ENCODE measurements at places on chromosomes 1 and 21. TPM values are rescaled to one million over a fixed set of nuclear protein-coding genes. Genes with fewer than 3 reads are reported as not detected.

GRCh38 chr1:12138196-12139168 lies 28.3 kb upstream of the TNFRSF1B start:
- no peak overlapping the region for H3K4me3 ChIP-seq
- peaks cover 8% of the 10 kb centered on the region for H3K4me1 ChIP-seq
- no peak for DNase-seq
- H3K27ac ChIP-seq, result no peak overlapping the region
- H3K27me3 ChIP-seq, result no peaks in the 10 kb centered on the region

GRCh38 chr1:13956393-13956792 lies 256.4 kb downstream of the PRDM2 start:
- no peak overlapping the region for H3K4me3 ChIP-seq
- H3K27ac ChIP-seq, result no peak overlapping the region
- no peak for DNase-seq

- H3K27me3 ChIP-seq, result no peaks in the 10 kb centered on the region
- no peaks in the 10 kb centered on the region for H3K36me3 ChIP-seq
- peaks cover 4% of the 10 kb centered on the region for H3K4me1 ChIP-seq
- H3K4me3 ChIP-seq, result no peak overlapping the region
These were observed 97.2 kb upstream of the ARTN start for GRCh38 chr1:43836267-43836951.

GRCh38 chr1:109877317-109877771 lies 33.3 kb upstream of the CSF1 start:
- no peaks in the 10 kb centered on the region for H3K27me3 ChIP-seq
- no peak overlapping the region for H3K4me3 ChIP-seq

VTCN1 gene
- total RNA-seq, result not detected

GRCh38 chr1:240734001-240734400 lies 122.0 kb upstream of the GREM2 start:
- DNase-seq, result no peak
- no peak overlapping the region for H3K27ac ChIP-seq
- no peaks in the 10 kb centered on the region for H3K27me3 ChIP-seq
- no peaks in the 10 kb centered on the region for H3K4me1 ChIP-seq

GRCh38 chr1:2597441-2598328 lies 11.1 kb downstream of the PRXL2B start:
- no peak overlapping the region for H3K4me3 ChIP-seq
- no peaks in the 10 kb centered on the region for H3K36me3 ChIP-seq
- no peaks in the 10 kb centered on the region for H3K4me1 ChIP-seq
- DNase-seq, result no peak
- no peak overlapping the region for H3K27ac ChIP-seq
- H3K27me3 ChIP-seq, result no peaks in the 10 kb centered on the region

DNA sequence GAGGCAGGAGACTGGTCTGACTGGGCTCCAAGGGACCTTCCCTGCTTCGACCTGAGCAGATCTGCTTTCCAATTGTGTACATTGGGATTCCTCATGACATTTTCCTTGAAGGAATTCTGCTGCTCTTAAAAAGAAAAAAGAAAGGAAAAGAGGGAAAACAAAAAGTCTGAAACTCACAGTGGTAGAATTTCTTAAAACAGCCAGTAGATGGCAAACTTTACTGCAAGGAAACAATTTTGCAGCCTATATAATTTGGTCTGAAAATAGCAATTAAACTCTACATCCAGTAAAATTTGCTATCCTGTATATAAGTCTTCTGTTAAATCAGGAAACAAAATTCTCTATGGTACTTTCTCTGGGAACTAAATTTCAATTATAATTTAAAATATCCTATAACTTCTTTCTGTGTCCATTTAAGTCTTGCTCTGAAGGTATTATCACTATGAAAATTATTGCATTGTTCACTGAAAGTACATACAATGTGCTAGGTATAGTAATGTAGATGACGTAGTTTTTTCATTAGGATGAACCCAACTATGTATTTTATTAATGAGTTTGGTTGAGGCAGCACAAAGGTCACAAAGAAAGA lies 59.8 kb downstream of the CRB1 start:
- H3K27me3 ChIP-seq, result no peaks in the 10 kb centered on the region
- H3K27ac ChIP-seq, result no peak overlapping the region
- no peaks in the 10 kb centered on the region for H3K36me3 ChIP-seq
- H3K4me1 ChIP-seq, result no peaks in the 10 kb centered on the region
- no peak for DNase-seq

SPATA45 gene
- not detected for total RNA-seq

- H3K4me1 ChIP-seq, result no peaks in the 10 kb centered on the region
- DNase-seq, result no peak
- peaks cover 4% of the 10 kb centered on the region for H3K36me3 ChIP-seq
- H3K27me3 ChIP-seq, result no peaks in the 10 kb centered on the region
These were observed 54.0 kb downstream of the AHDC1 start for GRCh38 chr1:27549807-27550408.

NID1 gene
- 25.5 TPM for total RNA-seq

PRELP gene
- total RNA-seq, result 2.4 TPM

- H3K36me3 ChIP-seq, result no peaks in the 10 kb centered on the region
- no peak for DNase-seq
- no peaks in the 10 kb centered on the region for H3K4me1 ChIP-seq
- no peak overlapping the region for H3K27ac ChIP-seq
These were observed 189.8 kb upstream of the PLXNA2 start for GRCh38 chr1:208433971-208434370.

- H3K4me3 ChIP-seq, result peak overlapping the region; percentile 14
- peaks cover 28% of the 10 kb centered on the region for H3K4me1 ChIP-seq
- H3K27ac ChIP-seq, result peak overlapping the region; percentile 85
- no peaks in the 10 kb centered on the region for H3K36me3 ChIP-seq
- peak; percentile 93 for DNase-seq
These were observed 10.9 kb upstream of the SESN2 start for GRCh38 chr1:28248273-28249012.

- DNase-seq, result no peak
- H3K4me3 ChIP-seq, result no peak overlapping the region
- H3K4me1 ChIP-seq, result no peaks in the 10 kb centered on the region
- H3K27me3 ChIP-seq, result no peaks in the 10 kb centered on the region
- H3K27ac ChIP-seq, result no peak overlapping the region
- no peaks in the 10 kb centered on the region for H3K36me3 ChIP-seq
These were observed 169.2 kb upstream of the IRF2BP2 start for GRCh38 chr1:234779160-234779538.

KCNE2 gene
- total RNA-seq, result 1.1 TPM

DNA sequence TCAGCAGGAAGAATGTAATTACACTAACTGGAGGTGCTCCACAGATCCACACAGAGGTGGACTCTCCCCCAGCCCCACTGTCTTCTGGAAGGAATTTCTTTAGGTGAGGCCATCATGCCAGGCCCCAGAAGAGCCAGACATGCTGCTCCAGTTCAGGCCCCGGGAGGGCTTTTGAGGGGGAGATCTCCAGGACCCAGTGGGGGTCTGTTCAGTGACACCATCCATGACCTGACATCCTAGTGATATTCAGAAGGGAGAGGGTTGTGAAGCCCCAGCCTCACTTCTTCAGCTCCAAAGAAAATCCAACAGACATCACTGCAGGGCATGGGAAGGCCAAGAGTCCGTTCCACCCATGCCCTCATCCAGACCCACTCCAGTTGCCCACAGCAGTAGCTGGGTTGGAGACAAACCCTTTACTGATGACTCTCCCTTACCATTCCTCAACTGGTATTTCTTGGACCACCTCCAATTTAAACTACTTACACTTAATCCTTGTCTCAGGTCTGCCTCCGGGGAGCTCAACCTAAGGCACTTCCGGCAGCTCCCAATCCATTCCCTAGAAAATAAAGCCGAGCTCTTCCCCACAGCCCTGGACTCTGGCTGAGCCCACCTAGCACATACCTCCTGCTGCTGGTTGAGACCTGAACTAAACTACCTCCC lies 39.2 kb downstream of the CSMD2 start:
- no peaks in the 10 kb centered on the region for H3K36me3 ChIP-seq
- H3K4me1 ChIP-seq, result no peaks in the 10 kb centered on the region
- no peak overlapping the region for H3K4me3 ChIP-seq
- H3K27ac ChIP-seq, result no peak overlapping the region
- no peak for DNase-seq

GRCh38 chr1:209618756-209619420 lies 33.3 kb downstream of the LAMB3 start:
- H3K4me1 ChIP-seq, result no peaks in the 10 kb centered on the region
- no peak for DNase-seq
- no peak overlapping the region for H3K27ac ChIP-seq
- H3K27me3 ChIP-seq, result no peaks in the 10 kb centered on the region

RAP1GAP gene
- 36.3 TPM for total RNA-seq

DNA sequence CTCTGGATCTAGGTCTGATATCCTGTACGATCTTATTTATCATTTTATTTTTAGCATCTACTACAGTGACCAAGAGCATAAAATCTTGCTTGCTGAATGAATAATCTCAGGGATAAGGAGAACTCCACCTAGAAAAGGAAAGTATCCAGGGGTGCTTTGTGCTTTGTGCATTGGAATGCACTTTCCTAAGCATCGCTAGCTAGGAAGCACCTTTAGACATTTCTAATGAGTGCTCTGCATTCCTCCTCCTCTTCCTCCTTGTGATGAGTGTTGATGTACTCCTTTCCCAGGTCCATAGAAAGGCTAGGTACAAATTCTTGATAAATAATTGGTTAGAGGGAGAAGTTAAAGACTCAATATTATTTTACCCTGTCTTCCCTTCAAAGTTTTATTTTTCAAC lies 31.4 kb downstream of the TCEANC2 start:
- H3K36me3 ChIP-seq, result no peaks in the 10 kb centered on the region
- no peaks in the 10 kb centered on the region for H3K4me1 ChIP-seq
- no peak overlapping the region for H3K4me3 ChIP-seq
- H3K27me3 ChIP-seq, result no peaks in the 10 kb centered on the region
- no peak overlapping the region for H3K27ac ChIP-seq

DNA sequence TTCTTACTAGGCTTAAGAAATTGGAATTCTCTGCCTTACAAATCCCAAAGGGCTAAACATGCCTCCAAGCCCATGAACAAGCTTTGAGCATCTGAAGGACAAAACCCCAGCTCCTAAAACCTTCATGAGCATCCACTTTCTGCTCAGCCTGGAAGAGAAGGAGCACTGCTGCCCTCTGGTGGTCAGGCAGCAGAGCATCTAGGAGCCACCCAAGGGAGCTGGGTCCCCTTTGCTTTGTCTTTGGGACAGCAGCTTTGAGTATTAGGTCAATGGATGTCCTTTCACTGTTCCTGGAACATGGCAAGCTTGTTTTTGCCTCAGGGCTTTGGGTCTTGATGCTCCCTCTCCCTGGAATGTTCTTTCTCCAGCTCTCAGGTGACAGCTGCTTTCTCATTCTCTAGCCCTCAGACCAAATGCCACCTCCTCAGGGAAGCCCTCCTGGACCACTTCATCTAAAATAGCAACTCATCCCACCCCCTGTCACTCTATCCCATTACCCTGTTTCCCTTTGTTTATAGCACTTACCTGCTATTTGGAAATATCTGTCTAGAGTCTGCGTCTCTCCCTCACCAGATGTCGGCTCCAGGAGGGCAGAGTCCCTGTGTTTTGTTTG lies 25.7 kb downstream of the RAB7B start:
- no peaks in the 10 kb centered on the region for H3K36me3 ChIP-seq
- H3K4me1 ChIP-seq, result no peaks in the 10 kb centered on the region
- H3K4me3 ChIP-seq, result no peak overlapping the region
- no peak overlapping the region for H3K27ac ChIP-seq
- DNase-seq, result peak; percentile 64
- no peaks in the 10 kb centered on the region for H3K27me3 ChIP-seq

CENPL gene
- total RNA-seq, result 5.7 TPM

- no peaks in the 10 kb centered on the region for H3K27me3 ChIP-seq
- H3K4me1 ChIP-seq, result no peaks in the 10 kb centered on the region
- H3K4me3 ChIP-seq, result no peak overlapping the region
- H3K27ac ChIP-seq, result no peak overlapping the region
- DNase-seq, result no peak
These were observed 30.0 kb downstream of the CDK18 start for GRCh38 chr1:205534444-205534985.

DNA sequence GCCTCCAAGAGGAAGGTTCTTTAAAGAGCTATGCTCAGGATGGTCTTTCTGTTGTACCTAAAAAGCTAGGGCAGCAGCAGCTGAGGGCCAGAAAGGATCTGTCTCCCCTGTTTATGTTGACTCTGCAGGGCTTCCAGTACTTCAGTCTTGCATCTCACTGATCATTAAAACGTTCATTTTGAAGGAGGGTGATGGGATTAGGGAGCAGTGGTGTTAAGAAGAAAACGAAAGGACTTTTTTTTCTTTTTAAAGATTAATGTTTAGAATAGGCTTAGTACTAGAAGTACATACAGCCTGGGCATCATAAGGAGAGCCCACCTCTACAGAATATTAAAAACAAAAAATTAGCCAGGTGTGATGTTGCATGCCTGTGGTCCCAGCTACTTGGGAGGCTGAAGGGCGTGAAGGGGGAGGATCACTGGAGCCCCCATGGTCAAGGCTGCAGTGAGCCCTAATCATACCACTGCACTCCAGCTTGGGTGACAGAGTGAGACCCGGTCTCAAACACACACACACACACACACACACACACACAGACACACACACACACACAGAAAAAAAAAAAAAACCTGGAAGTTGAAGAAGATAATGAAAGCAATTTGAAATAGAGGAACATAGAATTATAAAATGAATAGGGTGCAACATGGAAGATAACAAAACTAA lies 2.9 kb downstream of the CR1L start:
- no peak for DNase-seq
- H3K27ac ChIP-seq, result no peak overlapping the region
- no peak overlapping the region for H3K4me3 ChIP-seq
- no peaks in the 10 kb centered on the region for H3K27me3 ChIP-seq
- no peaks in the 10 kb centered on the region for H3K36me3 ChIP-seq

- H3K27me3 ChIP-seq, result no peaks in the 10 kb centered on the region
- no peak for DNase-seq
- no peak overlapping the region for H3K27ac ChIP-seq
These were observed 237.3 kb downstream of the S1PR1 start for GRCh38 chr1:101474039-101474665.

CAMK2N1 gene
- 133 TPM for total RNA-seq

SDC3 gene
- total RNA-seq, result 24.2 TPM

GRCh38 chr1:66248746-66249145 lies 285.2 kb upstream of the SGIP1 start:
- no peak for DNase-seq
- H3K36me3 ChIP-seq, result no peaks in the 10 kb centered on the region
- no peaks in the 10 kb centered on the region for H3K27me3 ChIP-seq
- no peaks in the 10 kb centered on the region for H3K4me1 ChIP-seq
- no peak overlapping the region for H3K4me3 ChIP-seq

DNA sequence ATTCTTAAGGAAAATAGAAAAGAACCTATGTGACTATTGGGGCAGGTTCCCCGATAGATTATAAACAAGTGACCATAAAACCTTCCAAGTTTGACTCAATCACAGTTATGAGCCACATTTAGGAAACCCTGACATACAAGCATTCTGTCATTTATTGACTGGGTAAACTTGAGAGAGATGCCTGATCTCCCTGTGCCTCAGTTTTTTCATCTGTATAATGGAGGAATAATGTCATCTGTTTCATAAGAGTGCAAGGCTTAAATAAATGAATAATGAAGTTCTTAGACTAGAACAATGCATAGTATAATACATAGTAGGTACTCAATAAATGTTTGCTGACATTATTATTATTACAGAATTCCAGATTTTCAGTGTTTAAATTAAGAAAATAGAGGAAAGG lies 18.9 kb upstream of the EEIG2 start:
- H3K27me3 ChIP-seq, result no peaks in the 10 kb centered on the region
- no peaks in the 10 kb centered on the region for H3K4me1 ChIP-seq
- H3K27ac ChIP-seq, result no peak overlapping the region
- DNase-seq, result no peak
- no peaks in the 10 kb centered on the region for H3K36me3 ChIP-seq
- H3K4me3 ChIP-seq, result no peak overlapping the region

- H3K27ac ChIP-seq, result no peak overlapping the region
- H3K4me3 ChIP-seq, result no peak overlapping the region
- DNase-seq, result no peak
- no peaks in the 10 kb centered on the region for H3K36me3 ChIP-seq
- H3K4me1 ChIP-seq, result no peaks in the 10 kb centered on the region
- no peaks in the 10 kb centered on the region for H3K27me3 ChIP-seq
These were observed 3.5 kb upstream of the GBP7 start for GRCh38 chr1:89179343-89179742.
